Aorta (tissue), 5 donors: ENCODE measurements at places on chromosomes 4 and X.

DNA sequence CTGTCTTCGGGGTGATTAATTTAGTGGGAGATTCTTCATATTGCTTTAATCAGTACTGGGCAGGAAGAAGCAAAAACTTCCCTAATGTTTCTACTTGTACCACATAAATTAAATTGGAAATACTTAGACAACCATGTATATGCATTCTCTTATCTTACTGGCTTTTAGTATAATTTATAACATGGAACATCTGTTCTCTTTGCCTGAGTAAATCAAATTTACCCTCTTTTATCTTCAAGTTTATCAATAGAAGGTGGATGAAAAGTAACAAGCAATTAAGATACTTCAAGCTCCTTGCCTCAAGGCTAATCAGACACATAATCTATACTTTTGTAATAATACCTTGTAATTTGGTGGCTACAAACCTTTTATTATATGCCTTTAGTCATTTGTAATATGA, 274.4 kb upstream of the ARX start:
- no peak for DNase-seq

DNA sequence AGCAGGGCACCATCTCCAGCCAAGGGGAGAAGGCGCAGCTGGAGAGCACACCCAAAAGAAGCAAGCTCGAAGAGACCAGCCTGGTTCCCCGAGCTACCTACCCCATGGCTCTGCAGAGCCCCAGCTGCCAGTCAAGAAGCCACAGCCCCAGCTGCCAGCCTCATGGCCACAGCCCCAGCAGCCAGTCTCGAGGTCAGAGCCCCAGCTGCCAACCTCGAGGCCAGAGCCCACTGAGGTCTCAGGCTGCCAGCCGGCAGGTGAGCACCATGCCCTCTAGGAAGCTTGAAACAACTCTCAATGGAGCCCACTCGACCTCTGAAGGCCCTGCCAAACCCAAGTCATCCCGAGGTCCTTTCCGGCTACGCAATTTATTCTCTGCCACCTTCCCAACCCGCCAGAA, 27.0 kb upstream of the PRPS1 start:
- DNase-seq, result no peak

DNA sequence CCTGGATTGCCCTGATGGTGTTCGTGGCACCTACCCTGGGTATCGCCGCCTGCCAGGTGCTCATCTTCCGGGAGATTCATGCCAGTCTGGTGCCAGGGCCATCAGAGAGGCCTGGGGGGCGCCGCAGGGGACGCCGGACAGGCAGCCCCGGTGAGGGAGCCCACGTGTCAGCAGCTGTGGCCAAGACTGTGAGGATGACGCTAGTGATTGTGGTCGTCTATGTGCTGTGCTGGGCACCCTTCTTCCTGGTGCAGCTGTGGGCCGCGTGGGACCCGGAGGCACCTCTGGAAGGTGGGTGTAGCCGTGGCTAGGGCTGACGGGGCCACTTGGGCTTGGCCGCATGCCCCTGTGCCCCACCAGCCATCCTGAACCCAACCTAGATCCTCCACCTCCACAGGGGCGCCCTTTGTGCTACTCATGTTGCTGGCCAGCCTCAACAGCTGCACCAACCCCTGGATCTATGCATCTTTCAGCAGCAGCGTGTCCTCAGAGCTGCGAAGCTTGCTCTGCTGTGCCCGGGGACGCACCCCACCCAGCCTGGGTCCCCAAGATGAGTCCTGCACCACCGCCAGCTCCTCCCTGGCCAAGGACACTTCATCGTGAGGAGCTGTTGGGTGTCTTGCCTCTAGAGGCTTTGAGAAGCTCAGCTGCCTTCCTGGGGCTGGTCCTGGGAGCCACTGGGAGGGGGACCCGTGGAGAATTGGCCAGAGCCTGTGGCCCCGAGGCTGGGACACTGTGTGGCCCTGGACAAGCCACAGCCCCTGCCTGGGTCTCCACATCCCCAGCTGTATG, 1.8 kb downstream of the AVPR2 start:
- no peak for DNase-seq

GRCh38 chr4:149465955-149466354, 349.7 kb downstream of the IQCM start:
- no peak for DNase-seq

GRCh38 chr4:108690738-108691137, 40.3 kb downstream of the OSTC start:
- no peak for DNase-seq

GRCh38 chrX:101407167-101407747, 468 bp downstream of the GLA start:
- DNase-seq, result no peak

- DNase-seq, result no peak
Measured at GRCh38 chr4:37607018-37607417, 79.2 kb downstream of the RELL1 start.

DNA sequence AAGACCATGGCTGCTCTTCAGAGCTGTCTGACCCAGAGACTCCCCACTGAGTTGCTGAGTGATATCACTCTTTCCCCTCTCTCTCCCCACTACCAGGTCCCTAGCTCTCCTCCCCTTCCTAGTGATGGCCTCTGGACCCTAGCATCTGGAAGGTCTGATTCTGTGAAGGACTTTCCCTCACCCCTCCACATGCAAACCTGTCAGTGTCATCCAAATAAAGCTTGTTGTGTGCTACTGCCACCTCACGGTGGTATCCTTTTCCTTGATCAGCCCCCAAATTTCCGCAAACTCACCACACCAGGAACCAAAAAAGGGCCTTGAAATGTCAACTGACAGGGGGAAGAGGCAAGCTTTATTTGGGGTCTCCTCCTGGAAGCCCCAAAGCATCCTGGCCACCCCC, 500.2 kb downstream of the IDS start:
- DNase-seq, result no peak

DNA sequence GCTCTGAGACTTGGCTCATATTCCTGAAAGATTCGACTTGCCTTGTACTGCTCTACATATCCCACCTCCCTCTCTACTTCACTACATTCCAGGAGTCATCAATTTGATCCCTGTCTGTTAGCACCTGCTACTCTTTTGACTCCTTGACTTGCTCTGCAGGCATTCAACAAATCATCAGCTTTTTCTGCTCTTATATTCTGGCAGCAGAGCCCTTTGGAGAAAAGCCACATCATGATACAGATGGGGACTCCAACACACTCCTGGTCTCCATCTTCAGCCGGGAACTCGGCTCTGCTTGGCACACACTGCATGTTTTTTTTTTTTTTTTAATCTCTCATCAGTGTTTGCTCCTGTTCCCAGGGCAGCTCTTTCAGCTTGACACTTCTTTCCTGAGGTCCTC, 293.2 kb upstream of the LCORL start:
- no peak for DNase-seq

DNA sequence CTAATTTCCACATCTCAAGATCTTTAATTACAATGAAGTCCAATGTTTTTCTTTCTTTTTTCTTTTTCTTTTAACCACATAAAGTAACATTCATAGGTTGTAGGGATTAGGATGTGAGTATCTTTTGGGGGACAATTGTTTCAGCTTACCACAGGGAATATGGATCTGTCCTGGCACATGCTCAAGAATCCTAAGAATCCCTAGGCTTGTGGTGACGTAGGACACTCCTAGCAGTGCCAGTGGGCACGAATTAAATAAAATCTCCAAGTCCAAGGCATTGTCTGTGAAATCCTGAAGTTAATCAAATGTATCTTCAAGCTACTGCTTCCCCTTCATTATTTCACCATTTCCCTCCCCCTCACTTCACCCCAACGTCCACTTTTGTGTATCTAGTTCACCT, 2.6 kb upstream of the LAS1L start:
- DNase-seq, result no peak
